ENCODE measurements at places on chromosomes 2 and 18. TPM values are rescaled to one million over a fixed set of nuclear protein-coding genes. Genes with fewer than 3 reads are reported as not detected.

DNA sequence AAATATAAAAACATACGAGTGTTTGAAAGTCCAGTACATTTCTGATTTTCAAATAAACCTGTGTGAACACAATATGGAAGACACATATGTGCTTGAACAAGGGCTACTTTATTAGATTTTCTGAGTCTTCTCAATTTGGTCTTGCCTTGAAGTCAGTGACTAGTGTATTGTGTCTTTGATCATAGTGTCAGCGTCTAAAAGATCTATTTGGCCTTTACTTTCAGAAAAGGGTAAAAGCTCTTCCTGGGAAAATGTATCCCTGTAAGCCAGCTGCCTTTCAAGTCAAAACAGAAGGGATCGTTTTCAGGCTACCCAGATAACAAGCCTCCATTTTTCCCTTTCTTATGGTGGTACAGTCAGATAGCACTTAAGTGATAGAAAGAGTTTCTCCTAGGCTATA is 471.9 kb downstream of the CMPK2 start:
- no peak overlapping the region for H3K27ac ChIP-seq
- H3K27me3 ChIP-seq, result no peaks in the 10 kb centered on the region
- DNase-seq, result no peak
- H3K4me3 ChIP-seq, result no peak overlapping the region

DNA sequence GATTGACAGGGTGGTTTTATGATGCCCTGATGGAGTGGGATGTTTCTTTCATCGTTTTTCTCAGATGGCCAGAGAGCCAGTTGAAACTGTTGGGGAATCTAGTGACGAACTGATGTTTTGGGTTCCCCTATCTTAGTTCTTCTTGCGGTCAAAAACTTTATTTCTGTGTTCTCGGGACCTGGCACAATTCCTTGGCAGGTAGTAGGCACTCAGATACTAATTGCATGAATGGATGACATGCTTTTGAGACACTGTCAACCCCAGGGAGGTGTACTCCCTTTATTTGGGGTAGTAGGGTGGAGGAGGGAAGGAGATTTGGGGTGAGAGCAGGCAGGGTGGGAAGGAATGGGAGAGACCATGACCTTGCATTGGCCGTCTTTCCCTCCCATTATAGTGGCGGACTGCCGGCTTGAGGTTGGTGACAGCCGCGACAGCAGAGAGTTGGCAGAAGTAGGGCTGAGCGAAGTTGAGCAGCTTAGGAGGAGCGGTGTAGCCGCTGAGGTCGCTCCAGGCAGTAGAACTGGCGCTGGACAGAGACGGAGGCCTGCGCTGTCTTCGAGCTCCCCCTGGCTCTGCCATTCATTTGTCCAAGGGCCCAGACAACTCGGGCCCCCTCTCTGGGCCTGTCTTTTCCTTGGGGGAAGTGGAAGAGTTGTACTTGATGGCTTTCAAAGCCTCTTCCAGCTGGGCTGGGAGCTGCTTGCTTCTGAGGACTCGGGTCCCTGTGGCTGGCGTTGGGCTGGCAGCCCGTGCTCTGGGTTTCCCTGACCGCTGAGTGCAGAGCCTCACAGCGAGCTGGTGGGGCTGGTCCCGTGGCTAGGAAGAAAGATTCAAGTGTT is 2.6 kb downstream of the TET3 start:
- H3K4me3 ChIP-seq, result no peak overlapping the region
- no peaks in the 10 kb centered on the region for H3K27me3 ChIP-seq
- H3K4me1 ChIP-seq, result peaks cover 51% of the 10 kb centered on the region

DNA sequence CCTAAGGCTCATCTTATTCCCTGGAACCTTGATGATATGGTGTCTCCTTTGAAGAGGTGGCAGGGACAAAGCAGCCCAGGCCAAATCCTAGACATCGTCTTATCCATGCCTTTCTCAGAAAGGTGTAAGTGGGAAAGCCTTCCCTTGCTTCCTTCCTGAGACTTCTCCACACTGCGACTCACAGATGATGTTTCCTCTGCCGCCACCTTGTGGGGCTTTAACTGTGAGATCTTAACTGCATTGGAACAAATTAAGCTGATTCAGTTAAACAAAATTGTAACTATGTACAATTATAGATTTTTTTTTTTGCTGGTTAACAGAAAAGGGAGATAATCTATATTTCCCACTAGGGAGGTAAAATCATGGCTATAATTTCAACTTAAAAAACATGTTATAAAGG is 10.0 kb upstream of the GCA start:
- H3K4me1 ChIP-seq, result no peaks in the 10 kb centered on the region
- no peak overlapping the region for H3K27ac ChIP-seq
- H3K27me3 ChIP-seq, result no peaks in the 10 kb centered on the region
- no peak for DNase-seq
- no peak overlapping the region for H3K4me3 ChIP-seq
- H3K36me3 ChIP-seq, result no peaks in the 10 kb centered on the region

The KIF3C gene
- total RNA-seq, result 0.99 TPM

The CCL20 gene
- total RNA-seq, result not detected
